ENCODE measurements at places on chromosomes 1 and 21. TPM values are rescaled to one million over a fixed set of nuclear protein-coding genes. Genes with fewer than 3 reads are reported as not detected.

DNA sequence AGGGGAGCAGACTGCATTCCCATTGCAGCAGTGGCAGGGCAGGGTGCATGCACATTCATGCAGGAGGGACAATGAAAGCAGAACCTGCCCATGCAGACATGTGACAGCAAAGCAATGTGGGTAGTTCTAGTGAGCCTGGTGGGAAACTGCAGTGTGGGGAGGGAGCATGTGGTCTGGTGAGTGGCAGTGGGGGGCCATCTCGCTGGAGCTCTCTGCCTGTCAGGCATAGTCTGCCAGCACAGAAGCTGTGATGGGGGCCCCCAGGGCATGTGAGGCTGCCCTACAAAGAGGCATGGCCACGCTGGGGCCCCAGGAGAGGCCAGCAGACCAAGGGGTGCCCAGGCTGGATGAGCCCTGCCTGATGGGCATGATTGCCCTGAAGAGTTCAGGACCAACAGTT, 579.7 kb downstream of the PTPRC start:
- no peaks in the 10 kb centered on the region for H3K27me3 ChIP-seq
- H3K27ac ChIP-seq, result no peak overlapping the region
- no peaks in the 10 kb centered on the region for H3K36me3 ChIP-seq
- DNase-seq, result no peak
- H3K4me3 ChIP-seq, result no peak overlapping the region

DNA sequence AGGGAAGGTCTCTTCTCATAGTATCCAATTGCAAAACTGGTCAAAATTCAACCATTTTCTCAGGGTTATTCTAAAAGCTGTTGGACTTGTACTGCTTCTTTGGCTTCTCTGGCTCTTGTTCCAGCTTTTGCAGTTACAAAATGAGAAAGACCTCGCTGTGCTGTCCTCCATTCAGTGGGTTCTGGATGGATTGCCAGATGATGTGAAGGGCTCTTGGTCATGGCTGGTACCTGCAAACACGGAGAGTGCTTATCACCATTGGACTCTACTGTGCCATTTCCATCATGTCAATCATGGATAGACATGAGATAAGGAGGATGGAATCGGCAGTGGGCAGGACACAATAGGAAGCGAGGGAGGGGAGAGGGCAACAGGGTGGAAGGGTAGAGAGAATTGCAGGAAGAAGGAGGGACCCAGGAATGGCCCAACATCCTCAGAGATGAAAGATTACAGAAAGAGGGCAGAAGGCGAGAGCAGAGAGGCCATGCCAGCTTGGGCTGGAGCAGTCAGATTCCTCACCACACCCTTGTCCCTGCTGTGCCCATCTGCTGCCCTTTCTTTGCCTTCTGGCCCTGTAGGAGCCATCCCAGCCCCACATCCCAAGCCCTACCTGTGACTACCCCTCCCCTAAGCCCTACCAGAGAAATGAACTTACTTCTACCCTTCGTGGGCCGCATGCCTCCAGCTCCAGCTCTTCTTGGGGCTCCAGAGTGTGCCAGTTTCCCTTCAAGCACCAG, 70.3 kb downstream of the HIVEP3 start:
- H3K27ac ChIP-seq, result no peak overlapping the region
- H3K27me3 ChIP-seq, result no peaks in the 10 kb centered on the region
- no peaks in the 10 kb centered on the region for H3K36me3 ChIP-seq
- DNase-seq, result no peak

GRCh38 chr1:11676386-11677103, 4.4 kb downstream of the MAD2L2 start:
- H3K4me3 ChIP-seq, result no peak overlapping the region
- H3K4me1 ChIP-seq, result peaks cover 5% of the 10 kb centered on the region
- H3K36me3 ChIP-seq, result peaks cover 14% of the 10 kb centered on the region
- no peaks in the 10 kb centered on the region for H3K27me3 ChIP-seq

GRCh38 chr1:222750651-222751050, 13.6 kb downstream of the FAM177B start:
- peaks cover 4% of the 10 kb centered on the region for H3K27me3 ChIP-seq
- H3K4me3 ChIP-seq, result no peak overlapping the region

- H3K4me1 ChIP-seq, result no peaks in the 10 kb centered on the region
- no peaks in the 10 kb centered on the region for H3K36me3 ChIP-seq
- peaks cover 28% of the 10 kb centered on the region for H3K27me3 ChIP-seq
- H3K27ac ChIP-seq, result no peak overlapping the region
- no peak overlapping the region for H3K4me3 ChIP-seq
Measured at GRCh38 chr1:204959836-204960235, 83.2 kb upstream of the CNTN2 start.

The ITLN2 gene
- not detected for total RNA-seq

The OR6K3 gene
- not detected for total RNA-seq

DNA sequence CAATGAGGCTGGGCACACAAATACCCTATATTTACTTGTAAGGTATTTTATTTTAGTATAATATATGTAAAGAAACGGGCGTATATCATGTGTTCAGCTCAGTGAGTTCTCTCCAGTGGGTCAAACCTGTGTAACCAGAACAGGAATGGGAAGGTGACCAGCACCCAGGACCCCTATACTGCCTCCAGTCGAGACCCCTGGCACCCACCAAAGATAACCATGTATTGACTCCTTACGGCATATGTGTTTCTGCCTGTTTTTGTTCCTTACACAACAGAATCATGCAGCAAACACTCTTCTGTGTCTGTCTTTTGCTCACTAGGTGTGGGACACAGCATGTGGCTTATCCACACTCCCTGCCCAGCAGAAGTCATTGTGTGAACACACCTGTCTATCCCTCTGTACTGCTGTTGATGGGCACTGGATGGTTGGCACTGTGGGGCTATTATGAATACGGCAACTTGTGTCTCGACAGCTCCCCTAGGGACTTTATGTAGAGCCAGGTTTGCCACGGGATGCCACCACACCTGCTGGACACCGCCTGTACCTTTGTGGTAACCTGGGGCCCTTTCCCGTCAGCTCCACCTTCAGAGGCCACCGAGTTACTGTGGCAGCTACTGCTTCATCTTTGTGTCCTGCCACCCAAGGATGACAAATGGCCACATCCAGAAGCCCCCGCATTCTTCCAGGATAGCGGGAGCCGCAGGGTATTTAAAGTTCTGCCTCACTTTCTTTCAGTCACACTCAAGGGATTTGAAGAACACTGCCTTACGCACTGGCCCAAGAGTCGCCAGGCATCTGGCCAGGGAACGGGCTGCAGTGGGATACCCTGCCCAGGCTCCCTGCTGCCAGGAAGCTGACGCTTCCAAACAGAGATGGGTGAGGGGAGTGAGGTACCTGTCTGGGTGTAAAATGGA, 23.5 kb upstream of the C2CD2 start:
- H3K27ac ChIP-seq, result no peak overlapping the region
- H3K27me3 ChIP-seq, result peaks cover 2% of the 10 kb centered on the region
- no peaks in the 10 kb centered on the region for H3K36me3 ChIP-seq
- H3K4me1 ChIP-seq, result peaks cover 7% of the 10 kb centered on the region

- peak overlapping the region; percentile 10 for H3K4me3 ChIP-seq
- peak overlapping the region; percentile 93 for H3K27ac ChIP-seq
Measured at GRCh38 chr1:45802343-45803298, 791 bp upstream of the MAST2 start.

GRCh38 chr21:45709173-45709572, 65.6 kb downstream of the PCBP3 start:
- no peak overlapping the region for H3K4me3 ChIP-seq
- no peaks in the 10 kb centered on the region for H3K4me1 ChIP-seq
- no peaks in the 10 kb centered on the region for H3K27me3 ChIP-seq

- H3K27me3 ChIP-seq, result no peaks in the 10 kb centered on the region
- no peak for DNase-seq
- H3K36me3 ChIP-seq, result no peaks in the 10 kb centered on the region
- H3K27ac ChIP-seq, result no peak overlapping the region
- peaks cover 13% of the 10 kb centered on the region for H3K4me1 ChIP-seq
Measured at GRCh38 chr1:42935313-42935895, 23.3 kb downstream of the SLC2A1 start.

The OLIG1 gene
- total RNA-seq, result not detected

GRCh38 chr1:93546162-93546863, 98.4 kb downstream of the FNBP1L start:
- H3K27ac ChIP-seq, result no peak overlapping the region
- H3K4me3 ChIP-seq, result no peak overlapping the region
- peaks cover 8% of the 10 kb centered on the region for H3K4me1 ChIP-seq
- no peaks in the 10 kb centered on the region for H3K27me3 ChIP-seq
- peaks cover 17% of the 10 kb centered on the region for H3K36me3 ChIP-seq

DNA sequence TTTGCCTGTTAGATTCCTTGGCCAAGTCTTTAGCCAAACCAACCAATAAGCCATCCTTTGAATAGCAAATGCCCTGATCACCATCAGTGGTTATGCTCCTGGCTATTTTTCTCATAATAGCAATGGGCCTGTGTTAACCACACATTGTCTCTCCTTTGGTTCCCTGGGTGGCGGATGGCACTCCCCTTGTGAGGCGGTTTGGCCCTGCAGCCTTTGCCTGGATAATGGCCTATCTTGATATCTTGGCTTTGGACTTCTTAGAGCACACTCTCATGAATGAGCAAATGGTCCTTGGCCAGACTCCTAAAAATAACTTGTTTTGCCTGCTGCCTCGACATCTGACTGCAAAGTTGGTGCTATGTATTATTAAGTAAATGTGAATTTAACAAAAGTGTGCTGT, 22.4 kb upstream of the ZBTB18 start:
- H3K36me3 ChIP-seq, result no peaks in the 10 kb centered on the region
- no peak overlapping the region for H3K27ac ChIP-seq
- H3K4me3 ChIP-seq, result no peak overlapping the region
- H3K27me3 ChIP-seq, result no peaks in the 10 kb centered on the region

GRCh38 chr1:207808911-207809555, 57.2 kb downstream of the CD46 start:
- H3K36me3 ChIP-seq, result no peaks in the 10 kb centered on the region
- no peaks in the 10 kb centered on the region for H3K27me3 ChIP-seq
- no peak overlapping the region for H3K27ac ChIP-seq
- no peak overlapping the region for H3K4me3 ChIP-seq
- peaks cover 21% of the 10 kb centered on the region for H3K4me1 ChIP-seq

DNA sequence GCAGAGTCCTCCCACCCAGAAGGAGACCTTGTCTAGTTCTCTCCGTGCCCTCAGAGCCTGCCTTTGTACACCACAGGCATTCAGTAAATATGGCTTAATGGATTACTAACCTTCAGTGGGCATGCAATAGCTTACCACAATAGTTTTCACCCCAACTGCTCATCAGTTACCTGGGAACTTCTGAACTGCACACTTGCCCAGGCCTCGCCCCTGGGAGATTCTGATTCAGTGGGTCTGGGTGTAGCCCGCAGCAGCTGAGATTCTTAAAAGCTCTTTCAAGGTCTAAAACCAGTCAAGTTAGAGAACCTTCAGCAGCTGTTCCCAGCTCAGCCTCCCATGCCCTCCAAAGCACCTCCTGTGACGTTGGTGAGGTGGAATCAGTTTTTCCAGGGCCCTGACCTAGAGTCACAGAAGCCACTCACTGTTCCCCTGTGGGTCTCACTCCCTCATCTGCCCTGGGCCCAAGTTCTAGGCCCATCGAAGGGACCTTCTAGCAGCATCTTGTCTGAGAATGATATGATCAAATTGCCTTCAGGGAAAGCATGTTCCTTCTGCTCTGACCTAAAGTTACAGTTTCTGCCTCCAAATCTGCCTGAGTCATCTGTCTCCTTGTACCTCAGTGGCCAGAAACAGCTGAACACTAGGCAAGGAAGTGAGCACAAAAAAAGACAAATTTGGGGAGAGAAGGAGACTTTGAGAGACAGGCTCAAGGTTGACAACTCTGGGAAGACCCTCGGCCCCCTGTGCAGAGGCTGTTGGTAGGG, 10.8 kb downstream of the ASAP3 start:
- H3K4me3 ChIP-seq, result no peak overlapping the region
- no peaks in the 10 kb centered on the region for H3K27me3 ChIP-seq
- no peaks in the 10 kb centered on the region for H3K36me3 ChIP-seq

The RIMS3 gene
- 0.14 TPM for total RNA-seq

DNA sequence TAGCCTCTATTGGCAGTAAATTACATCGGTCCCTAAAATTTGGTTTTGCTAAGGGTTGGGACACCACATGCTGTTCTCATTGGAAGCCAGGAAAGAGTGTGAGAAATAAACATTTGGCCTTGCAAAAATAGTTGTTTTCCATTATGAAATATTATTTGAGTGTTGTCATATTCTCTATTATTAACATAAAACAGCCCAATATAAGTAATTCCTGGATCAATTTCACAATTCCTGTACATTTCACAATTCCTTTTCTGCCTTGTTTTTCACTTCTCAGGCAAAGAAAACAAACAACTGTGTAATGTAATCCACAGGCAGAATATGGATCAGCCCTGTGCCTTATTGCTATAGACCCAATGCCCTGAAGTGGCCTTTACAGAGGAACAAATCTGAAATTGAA, 40.5 kb downstream of the C1orf87 start:
- no peaks in the 10 kb centered on the region for H3K27me3 ChIP-seq
- no peak overlapping the region for H3K27ac ChIP-seq
- no peak for DNase-seq
- no peaks in the 10 kb centered on the region for H3K36me3 ChIP-seq
- H3K4me3 ChIP-seq, result no peak overlapping the region
- H3K4me1 ChIP-seq, result no peaks in the 10 kb centered on the region

The THEM5 gene
- not detected for total RNA-seq

GRCh38 chr1:47629201-47629600, 191.4 kb downstream of the FOXD2 start:
- DNase-seq, result no peak
- no peak overlapping the region for H3K4me3 ChIP-seq
- H3K36me3 ChIP-seq, result no peaks in the 10 kb centered on the region
- no peak overlapping the region for H3K27ac ChIP-seq
- peaks cover 2% of the 10 kb centered on the region for H3K27me3 ChIP-seq
